Adrenal gland (tissue), 19 donors: ENCODE measurements at places on chromosomes 6 and 20. TPM values are rescaled to one million over a fixed set of nuclear protein-coding genes. Genes with fewer than 3 reads are reported as not detected.

CRISP3 gene
- total RNA-seq, result 0.06 TPM

KCNQ5 gene
- total RNA-seq, result 1.8 TPM

BNIP5 gene
- 0.11 TPM for total RNA-seq

BPIFA1 gene
- not detected for total RNA-seq

CFAP61 gene
- 0.72 TPM for total RNA-seq

ADAM33 gene
- 2.3 TPM for total RNA-seq

SLC2A10 gene
- 12.9 TPM for total RNA-seq

SGK2 gene
- 0.88 TPM for total RNA-seq

TINAG gene
- not detected for total RNA-seq

PPARD gene
- total RNA-seq, result 16.3 TPM

PXDC1 gene
- 17.6 TPM for total RNA-seq

EMILIN3 gene
- 2.2 TPM for total RNA-seq

DEFB124 gene
- total RNA-seq, result not detected

LTB gene
- 0.83 TPM for total RNA-seq

TPX2 gene
- total RNA-seq, result 2.3 TPM

GMNN gene
- total RNA-seq, result 60.3 TPM

GRCh38 chr6:137867685-137868509 is 838 bp downstream of the TNFAIP3 start:
- no peaks in the 10 kb centered on the region for H3K27me3 ChIP-seq
- no peaks in the 10 kb centered on the region for H3K36me3 ChIP-seq
- peaks cover 28% of the 10 kb centered on the region for H3K4me1 ChIP-seq
- H3K27ac ChIP-seq, result peak overlapping the region; percentile 54
- no peak for DNase-seq

- H3K27ac ChIP-seq, result no peak overlapping the region
- DNase-seq, result no peak
- H3K36me3 ChIP-seq, result no peaks in the 10 kb centered on the region
- H3K4me3 ChIP-seq, result no peak overlapping the region
- H3K27me3 ChIP-seq, result no peaks in the 10 kb centered on the region
Measured at GRCh38 chr20:20548527-20549266, 163.7 kb downstream of the RALGAPA2 start.

- no peaks in the 10 kb centered on the region for H3K4me1 ChIP-seq
- H3K27me3 ChIP-seq, result no peaks in the 10 kb centered on the region
- H3K36me3 ChIP-seq, result no peaks in the 10 kb centered on the region
- DNase-seq, result no peak
- H3K4me3 ChIP-seq, result no peak overlapping the region
- H3K27ac ChIP-seq, result no peak overlapping the region
Measured at GRCh38 chr6:106885679-106886078, 88.8 kb downstream of the CD24 start.

GRCh38 chr6:40977695-40978094 is 61.3 kb downstream of the UNC5CL start:
- no peaks in the 10 kb centered on the region for H3K4me1 ChIP-seq
- no peak for DNase-seq
- H3K36me3 ChIP-seq, result no peaks in the 10 kb centered on the region
- H3K4me3 ChIP-seq, result no peak overlapping the region
- H3K27me3 ChIP-seq, result no peaks in the 10 kb centered on the region

- no peaks in the 10 kb centered on the region for H3K27me3 ChIP-seq
- DNase-seq, result peak; percentile 62
- peaks cover 42% of the 10 kb centered on the region for H3K4me1 ChIP-seq
- H3K36me3 ChIP-seq, result no peaks in the 10 kb centered on the region
Measured at GRCh38 chr20:34705397-34706301, 1.5 kb downstream of the TP53INP2 start.

- no peak overlapping the region for H3K27ac ChIP-seq
- DNase-seq, result no peak
- peaks cover 9% of the 10 kb centered on the region for H3K4me1 ChIP-seq
Measured at GRCh38 chr6:18266523-18266912, 2.2 kb upstream of the DEK start.

- no peaks in the 10 kb centered on the region for H3K36me3 ChIP-seq
- DNase-seq, result peak; percentile 12
- H3K4me1 ChIP-seq, result peaks cover 6% of the 10 kb centered on the region
- H3K4me3 ChIP-seq, result no peak overlapping the region
- H3K27me3 ChIP-seq, result no peaks in the 10 kb centered on the region
Measured at GRCh38 chr20:52905241-52905994, 66.7 kb upstream of the TSHZ2 start.

DNA sequence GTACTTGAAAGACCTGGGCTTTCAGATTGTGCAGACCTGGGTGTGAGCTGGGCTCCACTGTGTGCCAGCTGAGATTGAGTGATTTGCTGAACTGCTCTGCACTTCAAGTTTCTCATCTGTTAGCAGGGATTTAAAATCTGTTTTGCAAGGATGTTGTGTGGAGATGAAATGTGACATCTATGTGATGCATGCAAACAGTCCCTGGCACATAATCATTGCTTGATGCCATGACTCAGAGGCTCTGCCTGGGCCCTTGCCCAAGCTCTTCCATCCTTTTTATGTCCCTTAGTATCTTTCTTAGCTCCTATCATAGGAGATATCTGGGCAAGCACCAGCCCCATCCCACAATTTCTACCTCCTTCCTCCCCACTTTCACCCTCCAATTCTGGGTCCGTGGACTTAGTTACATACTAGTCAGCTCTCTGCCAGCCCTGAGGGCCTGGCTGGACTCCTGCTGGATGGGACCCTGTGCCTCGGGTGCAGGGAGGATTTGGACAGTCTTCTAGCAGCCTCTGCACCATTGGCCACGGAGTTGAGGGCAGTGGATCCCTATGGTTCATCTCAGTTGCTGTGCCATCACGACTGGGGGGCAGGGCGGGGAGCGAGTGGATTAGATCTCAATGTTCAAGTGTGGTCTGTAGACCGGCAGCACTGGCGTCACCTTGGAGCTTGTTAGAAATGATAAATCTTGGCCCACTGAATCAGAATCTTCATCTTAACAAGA is 103.6 kb downstream of the MAP3K7 start:
- DNase-seq, result no peak
- H3K4me3 ChIP-seq, result no peak overlapping the region
- H3K27me3 ChIP-seq, result no peaks in the 10 kb centered on the region
- no peak overlapping the region for H3K27ac ChIP-seq

DNA sequence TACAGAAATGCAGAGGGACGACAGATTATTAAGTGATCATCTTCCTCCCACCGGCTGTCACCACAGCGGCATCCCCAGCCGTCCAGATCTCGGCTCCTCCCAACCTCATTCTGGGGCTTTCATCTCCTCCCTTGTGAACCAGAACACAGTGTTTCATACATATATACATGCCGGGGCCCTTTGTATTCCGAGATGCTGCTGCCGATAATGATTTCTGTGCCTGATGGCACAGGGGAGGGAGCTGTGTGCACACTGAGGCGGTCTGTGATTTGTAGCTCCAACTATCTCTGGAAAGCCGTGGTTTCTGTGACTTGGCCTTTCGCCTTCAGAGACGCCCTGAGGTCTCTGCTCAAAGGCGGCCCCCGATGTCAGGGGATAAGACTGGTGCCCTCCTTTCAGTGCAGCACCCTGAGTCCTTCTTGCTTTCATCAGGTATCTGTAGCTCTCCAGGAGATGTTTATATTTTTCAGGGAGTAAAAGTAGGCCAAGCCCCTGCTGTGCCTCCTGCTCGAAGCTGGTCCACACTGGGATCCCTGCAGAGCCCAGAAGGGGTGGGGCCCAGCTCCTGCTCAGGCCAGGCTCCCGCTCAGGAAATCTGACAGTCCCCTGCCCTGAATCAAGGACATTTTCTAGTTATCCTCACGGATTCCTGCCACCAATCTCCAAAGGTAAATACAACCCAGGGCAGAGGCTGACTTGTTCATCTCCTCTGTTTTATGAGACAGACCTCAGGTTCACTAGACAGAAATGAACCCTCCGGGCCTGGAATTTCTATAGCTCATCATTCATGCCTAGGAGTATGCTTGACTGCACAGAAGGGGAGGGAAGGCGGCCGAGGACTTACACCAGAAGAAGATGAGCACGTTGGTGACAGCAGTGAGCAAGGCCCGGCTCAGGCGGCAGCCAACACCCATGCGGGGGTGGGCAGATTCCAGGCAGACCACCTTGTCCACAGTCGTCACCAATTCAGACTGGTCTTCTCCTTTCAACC is 11.2 kb downstream of the LEMD2 start:
- H3K4me1 ChIP-seq, result no peaks in the 10 kb centered on the region
- DNase-seq, result no peak
- H3K27ac ChIP-seq, result no peak overlapping the region
- H3K27me3 ChIP-seq, result no peaks in the 10 kb centered on the region

GRCh38 chr20:45049438-45049837 is 51.5 kb downstream of the KCNS1 start:
- no peaks in the 10 kb centered on the region for H3K27me3 ChIP-seq
- no peak overlapping the region for H3K4me3 ChIP-seq
- DNase-seq, result no peak
- H3K27ac ChIP-seq, result no peak overlapping the region
- H3K36me3 ChIP-seq, result no peaks in the 10 kb centered on the region
- peaks cover 7% of the 10 kb centered on the region for H3K4me1 ChIP-seq

DNA sequence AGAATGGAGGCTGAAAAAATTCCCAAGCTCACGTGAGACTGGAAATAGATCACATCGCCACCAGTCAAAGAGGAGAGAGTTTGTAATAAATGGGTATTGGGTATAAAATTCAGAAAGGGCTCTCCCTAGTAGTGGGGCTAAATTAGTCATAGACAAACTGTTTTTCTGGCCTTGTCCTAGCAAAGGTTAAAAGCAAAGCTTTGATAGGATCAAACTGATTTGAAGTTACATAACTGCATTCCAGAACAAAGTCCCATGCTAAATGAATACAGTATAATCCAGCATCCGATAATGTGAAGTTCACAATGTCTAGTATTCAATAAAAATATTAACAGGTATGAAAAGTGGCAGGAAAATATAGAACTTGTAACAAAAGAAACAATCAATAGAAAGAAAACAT is 149.8 kb upstream of the ATXN1 start:
- DNase-seq, result no peak
- H3K4me3 ChIP-seq, result no peak overlapping the region
- no peaks in the 10 kb centered on the region for H3K36me3 ChIP-seq
- no peak overlapping the region for H3K27ac ChIP-seq
- H3K27me3 ChIP-seq, result no peaks in the 10 kb centered on the region

DNA sequence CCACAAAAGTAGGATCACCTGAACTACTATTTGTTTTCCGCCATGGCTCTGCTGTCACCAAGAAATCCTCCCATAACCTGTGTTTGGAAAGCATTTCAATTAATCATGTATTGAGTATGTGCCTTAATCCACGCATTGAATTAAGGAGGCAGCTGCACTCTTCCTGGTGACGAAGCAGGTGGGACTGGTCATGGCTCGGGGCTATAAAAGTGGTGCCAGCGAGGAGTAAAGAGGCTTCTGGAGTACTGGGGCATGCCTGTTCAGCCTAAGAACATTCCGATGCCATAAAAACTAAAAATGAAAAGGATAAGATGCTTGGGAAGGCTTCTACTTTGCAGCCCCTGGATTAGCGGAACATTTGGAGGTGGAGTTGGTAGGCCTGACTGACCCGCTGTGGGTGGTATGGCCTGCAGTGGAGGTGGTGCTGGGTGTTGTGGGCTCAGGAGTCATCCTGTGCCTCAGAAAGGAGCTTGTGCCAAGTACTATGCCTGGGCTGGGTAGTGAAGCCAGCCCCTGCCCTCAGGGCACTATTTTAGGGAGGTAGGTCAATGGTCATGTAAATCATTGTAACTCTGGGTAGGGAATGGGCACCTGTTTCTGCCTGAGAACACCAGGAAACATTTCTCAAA is 110.5 kb downstream of the B3GAT2 start:
- H3K27me3 ChIP-seq, result no peaks in the 10 kb centered on the region
- no peaks in the 10 kb centered on the region for H3K4me1 ChIP-seq
- no peak for DNase-seq
- no peaks in the 10 kb centered on the region for H3K36me3 ChIP-seq

DNA sequence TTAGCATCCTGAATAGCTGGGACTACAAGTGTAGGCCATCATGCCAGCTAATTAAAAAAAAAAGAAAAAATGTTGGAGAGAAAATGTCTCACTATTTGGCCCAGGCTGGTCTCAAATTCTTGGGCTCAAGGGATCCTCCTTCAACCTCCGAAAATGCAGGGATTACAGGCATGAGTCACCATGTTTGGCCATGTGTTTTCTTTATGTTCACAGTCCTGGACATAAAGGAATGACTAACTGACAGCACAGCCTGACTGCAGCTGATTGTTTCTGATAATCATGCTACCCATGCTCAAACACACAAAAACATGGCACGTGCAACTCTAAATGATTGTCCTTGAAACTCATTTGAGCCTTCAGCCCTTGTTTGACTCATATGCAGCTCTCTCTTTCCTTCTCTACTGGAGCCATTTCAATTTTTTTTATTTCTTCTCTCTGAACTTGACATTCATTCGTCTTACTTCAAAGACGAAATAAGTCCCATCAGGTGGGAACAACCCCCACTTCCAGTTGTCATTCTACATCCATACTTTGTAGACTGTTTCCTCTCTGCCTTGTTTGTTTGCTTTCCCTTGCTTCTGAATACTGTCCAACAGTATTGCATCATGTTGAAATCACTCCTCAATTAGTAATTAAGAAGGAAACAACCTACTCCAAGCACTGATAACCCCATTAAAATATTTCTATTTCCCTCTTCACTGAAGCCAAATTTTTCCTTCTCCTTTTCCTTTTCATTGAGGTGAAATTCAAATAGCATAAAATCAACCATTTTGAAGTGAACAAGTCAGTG is 413.0 kb downstream of the BMP2 start:
- H3K27ac ChIP-seq, result no peak overlapping the region
- DNase-seq, result no peak
- no peaks in the 10 kb centered on the region for H3K4me1 ChIP-seq

DNA sequence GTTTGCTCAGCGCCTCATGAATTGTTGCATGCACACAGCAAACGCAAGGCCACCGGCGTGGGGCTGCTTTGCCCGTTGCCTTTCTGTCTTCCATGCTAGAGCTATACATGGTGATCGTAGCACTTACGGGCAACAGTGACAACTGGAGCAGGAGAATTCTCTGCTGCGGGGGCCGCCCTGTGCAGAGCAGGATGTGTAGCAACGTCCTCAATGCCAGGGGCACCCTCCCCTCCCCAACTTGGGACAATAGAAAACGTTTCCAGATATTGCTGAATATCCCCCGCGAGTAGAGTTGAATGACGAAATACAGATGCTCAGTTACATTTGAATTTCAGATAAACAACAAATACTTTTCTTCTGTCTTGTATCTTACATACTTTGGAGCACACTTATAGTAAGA is 198.7 kb downstream of the TFAP2C start:
- no peak for DNase-seq
- H3K27ac ChIP-seq, result no peak overlapping the region
- H3K4me3 ChIP-seq, result no peak overlapping the region
- no peaks in the 10 kb centered on the region for H3K4me1 ChIP-seq
- peaks cover 17% of the 10 kb centered on the region for H3K27me3 ChIP-seq
